Naive B cell (primary cell): ENCODE measurements at places on chromosomes 7 and 10.

DNA sequence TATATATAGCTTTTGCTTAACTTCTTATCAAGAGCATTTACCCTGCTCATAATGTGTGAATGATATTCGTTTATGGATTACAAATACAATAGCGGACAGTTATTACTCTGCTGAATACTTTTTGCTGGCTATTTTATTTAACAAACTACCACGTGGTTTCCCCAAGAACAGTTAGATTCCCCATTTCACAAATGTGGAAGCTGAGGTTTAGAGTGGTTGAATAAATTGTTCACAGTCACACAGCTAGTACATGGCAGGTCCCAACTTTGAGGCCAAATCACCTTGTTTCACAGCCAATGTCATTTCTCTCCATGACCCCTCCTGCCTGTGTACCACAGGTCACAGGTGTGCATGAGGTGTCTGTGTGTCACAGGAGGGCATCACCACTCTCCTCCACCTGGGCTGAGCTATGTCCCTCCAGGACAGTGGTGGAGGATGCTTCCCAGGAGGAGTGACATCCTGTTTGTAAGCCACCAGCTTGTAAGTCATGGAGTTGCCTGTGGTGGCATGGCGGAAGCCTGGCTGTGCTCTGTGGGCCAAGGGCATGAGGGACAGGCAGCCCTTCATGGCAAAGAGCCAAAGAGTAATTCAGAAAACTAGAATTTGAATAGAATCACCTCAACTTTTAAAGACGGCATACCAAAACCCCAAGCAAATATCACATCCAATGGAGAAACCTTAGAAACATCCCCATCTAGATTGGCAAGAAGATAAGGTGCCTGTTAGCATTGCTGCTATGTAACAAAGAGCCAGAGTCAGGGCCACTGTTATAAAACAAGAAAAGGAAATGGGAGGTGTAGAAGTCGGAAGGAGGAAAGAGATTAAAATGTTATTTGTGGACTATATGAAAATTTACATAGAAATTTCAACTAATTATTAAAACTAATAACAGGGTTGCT is 51.9 kb downstream of the AOC1 start:
- no peak for DNase-seq

DNA sequence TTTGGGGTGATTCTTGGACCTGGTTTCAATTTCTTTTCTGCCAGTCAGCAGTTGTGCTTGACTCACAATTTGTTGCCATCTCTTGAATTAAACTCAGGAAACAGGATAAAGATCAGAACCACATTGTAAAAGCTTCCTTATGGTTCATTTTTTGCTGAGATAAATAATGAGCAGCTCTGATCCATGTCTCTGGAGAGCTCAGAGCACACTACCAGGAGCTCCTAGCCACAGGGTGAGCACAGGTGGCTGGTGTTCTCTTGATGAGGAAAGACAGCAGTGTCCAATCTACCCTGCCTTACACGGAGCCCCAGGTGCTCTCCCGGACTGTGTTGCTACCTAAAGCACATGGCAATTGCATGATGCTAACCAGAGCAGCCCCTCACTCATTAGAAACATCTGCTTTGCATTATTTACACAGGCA is 17.2 kb upstream of the FAM170B start:
- DNase-seq, result no peak

- DNase-seq, result no peak
These were observed 8.3 kb downstream of the EN2 start for GRCh38 chr7:155466142-155466813.

DNA sequence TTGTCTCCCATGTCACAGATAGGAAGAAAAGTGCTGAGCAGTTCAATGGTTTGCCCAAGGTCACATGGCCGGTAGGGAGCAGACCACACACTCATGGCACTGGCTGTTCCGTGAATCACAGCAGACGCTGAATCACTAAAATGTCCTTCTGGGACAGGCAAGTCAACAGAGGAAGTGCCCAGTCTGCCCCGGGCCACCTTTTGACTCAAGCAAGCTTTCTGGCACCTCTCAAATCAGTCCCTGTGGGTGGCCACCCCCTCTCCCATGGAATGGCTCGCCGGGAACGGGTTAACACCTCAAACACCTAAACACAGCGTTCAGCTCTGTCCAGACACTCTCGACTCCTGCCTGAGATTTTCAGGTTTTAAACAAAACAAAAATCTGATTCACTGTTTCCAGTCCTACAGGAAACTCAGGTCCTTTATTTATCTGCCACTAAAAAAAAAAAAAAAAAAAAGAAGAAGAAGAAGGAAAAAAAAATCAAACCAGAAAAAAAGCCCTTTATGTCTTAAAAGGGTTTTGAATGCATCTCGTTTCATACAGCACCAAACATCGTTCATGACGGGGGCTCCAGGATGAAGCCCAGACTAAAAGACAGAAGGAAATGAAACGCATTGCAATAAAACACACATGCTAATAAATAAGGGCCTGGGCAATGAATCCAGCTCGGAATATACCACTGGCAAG is 15.5 kb downstream of the CARD11 start:
- no peak for DNase-seq
